NCI-H1048 (cell line): ENCODE measurements at places on chromosomes 6 and 20.
A peak's percentile ranks its signal among the peaks of the same experiment; 100 is the strongest.

GRCh38 chr6:12709116-12709515, 7.5 kb upstream of the PHACTR1 start:
- no peak for DNase-seq

- no peak for DNase-seq
These were observed 6.2 kb upstream of the GHRH start for GRCh38 chr20:37267667-37268313.

DNA sequence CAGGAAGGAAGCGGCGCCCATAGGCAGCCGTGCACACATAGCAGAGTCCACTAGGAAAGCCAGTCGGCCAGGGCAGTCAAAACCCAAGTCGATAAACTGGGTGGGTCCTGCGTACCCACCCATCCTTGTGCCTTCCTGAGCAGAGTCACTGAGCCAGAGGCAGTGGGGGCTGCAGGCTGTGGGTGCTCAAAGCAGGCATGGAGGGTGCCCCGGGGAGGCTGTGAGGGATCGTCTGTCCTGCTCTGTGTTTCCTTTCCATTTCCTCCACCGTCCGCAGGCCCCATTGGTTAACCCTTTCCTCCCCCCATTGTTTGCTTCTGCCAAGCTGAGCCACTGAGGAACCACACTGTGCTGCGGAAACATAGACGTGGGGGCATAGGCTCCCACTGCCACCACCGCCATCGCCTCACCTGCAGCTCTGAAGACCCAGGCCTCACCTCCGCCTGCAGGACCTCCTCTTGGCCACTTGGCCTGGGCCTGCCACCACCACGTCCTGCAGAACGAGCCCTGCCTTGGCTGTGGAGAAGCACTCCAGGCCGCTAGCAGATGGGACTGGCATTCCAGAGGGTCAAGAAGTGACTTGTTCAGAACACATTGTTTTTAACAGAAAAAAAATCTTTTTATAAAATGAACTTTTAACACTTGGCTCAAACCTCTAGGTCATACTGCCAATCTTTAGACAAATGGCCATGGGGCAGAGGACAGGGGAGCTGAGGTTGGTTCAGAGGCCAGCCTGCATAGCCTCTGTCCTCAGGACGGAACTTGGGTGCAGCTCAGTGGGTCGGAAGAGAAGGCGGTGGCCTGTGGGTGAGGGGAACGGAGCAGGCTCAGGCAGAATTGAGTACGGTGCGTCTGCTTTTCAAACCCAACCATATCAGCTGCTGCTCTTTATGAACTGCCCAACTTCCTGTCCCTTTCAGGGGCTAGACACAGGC, 52.6 kb downstream of the TCP11 start:
- DNase-seq = no peak

DNA sequence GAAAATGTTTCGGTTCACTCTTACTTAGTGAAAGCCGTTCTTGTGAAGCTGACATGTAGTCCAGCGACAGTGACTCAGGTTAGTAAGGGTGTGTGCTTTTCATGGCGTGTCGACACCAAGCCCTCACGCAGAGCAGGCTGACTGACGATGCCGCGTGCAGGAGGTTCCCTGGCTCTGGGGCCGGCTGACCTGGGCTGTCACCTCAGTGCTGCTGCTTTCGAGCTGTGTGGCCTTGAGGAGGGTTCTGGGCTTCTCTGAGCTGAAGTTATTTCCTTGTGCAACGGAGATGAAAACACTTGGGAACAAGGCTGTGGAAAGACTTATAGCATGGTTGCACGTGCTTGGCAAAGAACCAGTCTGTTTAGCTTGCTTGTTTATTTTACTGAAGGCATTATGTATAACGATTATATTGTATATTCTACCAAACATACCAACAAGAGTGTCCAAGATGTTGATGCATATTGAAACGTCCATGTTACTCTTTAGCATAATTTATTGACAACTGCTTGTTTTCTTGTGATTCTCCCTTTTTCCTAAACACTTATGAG, 59.2 kb downstream of the PHACTR3 start:
- no peak for DNase-seq

GRCh38 chr6:38193481-38194281, 374.2 kb downstream of the ZFAND3 start:
- DNase-seq = no peak

DNA sequence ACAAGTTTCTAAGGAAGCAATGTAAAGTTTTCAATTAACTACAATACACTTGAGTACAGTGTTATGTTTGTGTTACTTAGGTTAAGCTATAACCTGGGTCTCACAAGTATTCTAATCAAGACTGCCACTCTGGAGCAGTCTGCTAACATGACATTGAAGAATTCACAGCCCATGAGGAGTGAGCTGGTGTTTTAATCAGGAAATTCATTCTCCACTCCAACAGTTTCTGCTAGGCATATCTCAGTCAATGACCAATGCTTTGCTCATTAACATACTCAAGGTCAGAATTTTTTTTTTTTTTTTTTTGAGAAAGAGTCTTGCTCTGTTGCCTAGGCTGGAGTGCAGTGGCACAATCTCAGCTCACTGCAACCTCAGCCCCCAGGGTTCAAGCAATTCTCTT, 59.6 kb upstream of the SAMHD1 start:
- DNase-seq = no peak

DNA sequence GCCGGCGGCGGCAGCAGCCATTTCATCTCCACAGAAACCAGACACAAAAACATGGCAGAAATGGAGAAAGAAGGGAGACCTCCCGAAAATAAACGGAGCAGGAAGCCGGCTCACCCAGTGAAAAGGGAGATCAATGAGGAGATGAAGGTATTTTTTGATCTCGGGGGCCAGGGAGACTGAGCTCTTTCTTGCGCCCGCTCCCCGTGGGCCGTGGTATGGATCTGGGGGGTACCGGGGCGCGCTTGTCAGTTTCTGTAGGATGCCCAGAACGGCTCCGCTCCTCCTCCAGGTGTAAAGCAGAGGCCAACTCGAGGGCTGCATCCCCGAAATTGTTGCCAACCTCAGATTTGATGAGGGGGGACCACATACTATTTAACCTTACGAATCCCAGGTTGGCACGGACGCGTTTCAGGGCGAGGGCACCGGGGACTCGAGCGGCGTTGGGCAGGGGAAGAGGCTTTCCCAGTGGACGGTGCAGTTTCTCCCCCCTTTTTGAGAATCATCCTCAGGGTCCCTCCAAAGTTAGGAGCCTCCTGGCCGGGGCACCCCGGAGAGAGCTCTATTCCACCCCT, 735 bp downstream of the SOBP start:
- DNase-seq = no peak

DNA sequence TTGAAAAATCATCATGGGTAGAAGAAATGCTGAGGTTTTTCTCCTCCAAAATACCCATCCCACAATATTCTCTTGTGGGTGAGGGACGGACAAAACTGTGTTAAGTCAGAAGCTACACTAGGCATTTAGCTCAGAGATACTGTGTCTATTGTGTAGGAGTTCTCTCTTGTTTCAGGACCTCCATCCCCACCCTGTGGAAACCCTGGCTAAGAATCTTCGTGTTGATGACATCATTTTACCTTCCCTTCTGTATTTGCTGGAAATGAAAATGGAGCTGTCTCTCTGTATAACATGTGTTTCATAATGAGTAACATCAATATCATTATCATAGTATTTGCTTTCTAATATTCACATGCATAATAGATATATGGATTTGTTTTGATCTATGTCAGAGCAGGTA, 1193.0 kb upstream of the CITED2 start:
- no peak for DNase-seq

DNA sequence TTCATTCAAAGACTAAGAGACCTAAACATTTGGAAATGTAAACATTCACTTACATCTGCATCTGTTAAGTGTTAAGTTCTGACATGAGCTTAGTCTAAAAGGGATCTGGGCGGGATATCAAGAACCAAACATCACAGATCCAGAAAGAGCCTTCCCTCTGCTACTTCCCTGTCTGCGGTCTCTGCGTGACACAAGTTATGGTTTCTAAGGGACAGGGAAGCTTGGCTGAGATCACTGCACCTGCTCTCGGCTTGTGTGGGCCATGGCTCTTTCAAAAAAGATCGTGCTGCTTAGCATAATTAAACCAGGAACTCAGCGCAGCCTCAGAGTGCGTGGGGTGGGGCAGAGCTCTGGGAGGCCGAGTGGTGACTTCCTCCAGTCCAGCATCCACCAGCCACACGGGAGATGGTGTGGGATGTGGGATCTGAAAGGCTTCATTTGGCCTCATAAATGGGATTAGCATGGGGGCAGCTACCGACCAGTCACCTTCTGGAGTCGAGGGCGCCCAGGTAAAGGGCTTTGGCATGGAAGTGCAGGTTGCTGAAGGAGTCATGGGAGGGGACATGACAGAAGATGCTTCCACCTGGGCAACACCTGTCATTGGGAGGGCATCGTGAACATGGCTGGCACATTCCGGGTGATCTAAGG, 16.7 kb upstream of the RAMACL start:
- DNase-seq = no peak

DNA sequence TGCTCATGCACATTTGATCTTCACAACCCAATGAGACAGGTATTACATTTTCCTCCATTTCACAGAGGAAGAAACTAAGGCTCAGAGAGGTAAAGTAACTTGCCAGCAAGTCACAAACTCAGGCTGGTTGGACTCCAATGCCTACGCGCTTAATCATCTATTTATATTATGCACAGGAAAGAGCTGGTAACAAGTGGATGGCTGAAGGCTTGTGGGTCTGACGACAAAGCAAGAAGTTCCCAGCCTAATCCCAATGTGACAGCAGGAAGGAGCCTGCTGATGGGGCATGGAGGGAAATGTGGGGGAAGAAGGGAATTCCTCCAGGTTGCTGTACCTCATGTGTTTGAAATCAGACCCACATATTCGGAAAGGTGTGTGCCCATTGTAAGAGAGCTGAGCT, 3.9 kb downstream of the CDH22 start:
- DNase-seq = no peak

DNA sequence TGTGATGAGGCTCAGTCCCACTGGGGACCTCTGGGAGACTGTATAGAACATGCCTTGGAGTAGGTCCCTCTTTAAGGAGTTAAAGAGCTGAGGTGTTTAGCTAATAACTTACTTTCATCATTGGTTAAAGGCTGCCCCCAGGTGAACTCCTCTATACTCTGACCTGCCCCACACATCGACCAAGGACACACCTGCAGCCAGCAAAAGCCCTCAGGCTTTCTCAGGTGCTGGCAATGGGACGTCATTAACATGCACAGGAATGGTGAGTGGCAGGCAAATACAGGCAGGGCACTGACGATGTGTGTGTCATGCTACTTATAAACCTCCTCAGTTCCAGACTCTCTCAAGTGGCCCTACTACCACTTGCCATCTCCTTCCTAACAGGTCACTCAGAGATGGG, 366.4 kb downstream of the KIF16B start:
- DNase-seq = no peak

GRCh38 chr6:56539527-56540105, 103.1 kb downstream of the DST start:
- no peak for DNase-seq

GRCh38 chr20:55159230-55159629, 683.8 kb downstream of the DOK5 start:
- no peak for DNase-seq

GRCh38 chr20:45373353-45374100, 4.6 kb downstream of the TP53TG5 start:
- DNase-seq = peak; percentile 54

GRCh38 chr6:154638369-154638768, 94.8 kb upstream of the SCAF8 start:
- no peak for DNase-seq

GRCh38 chr6:23371132-23371915, 754.7 kb upstream of the NRSN1 start:
- no peak for DNase-seq

DNA sequence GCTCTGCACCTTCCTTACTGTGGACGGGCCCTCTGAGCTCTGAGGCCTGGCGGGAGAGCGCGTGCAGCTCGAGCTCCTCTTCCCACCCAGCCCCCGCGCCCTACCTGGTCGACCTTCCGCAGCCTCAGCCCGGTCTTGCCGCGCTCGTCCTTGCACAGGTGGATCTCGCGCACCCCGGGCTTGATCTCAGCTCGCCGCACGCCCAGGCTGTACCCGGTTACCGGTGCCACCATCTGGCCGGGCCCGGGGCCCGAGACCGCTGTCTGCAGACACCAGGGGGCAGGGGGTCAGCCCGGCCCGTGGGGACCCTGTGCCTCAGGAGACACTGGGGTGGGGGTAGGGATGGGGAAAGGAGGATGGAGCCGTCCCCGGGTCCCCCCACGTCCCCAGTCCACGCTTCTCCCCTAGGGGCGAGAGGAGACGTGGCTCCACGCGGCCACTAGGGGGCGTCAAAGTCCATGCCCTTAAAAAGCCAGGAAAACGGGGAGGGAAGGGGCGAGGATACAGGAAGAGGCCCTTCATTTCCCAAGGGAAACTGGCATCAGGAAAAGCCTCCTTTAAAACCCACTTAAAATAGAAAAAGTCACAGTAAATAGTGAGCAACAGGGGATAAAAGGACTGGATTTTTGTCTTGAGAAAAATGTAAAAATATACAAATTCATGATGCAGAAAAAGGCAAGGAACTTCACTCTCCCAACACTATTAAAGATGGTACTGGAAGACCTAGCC, 15.5 kb downstream of the SDCBP2 start:
- DNase-seq = no peak

GRCh38 chr6:46947497-46947896, 25.8 kb upstream of the ADGRF5 start:
- DNase-seq = no peak

GRCh38 chr6:16305788-16306187, 67.4 kb downstream of the GMPR start:
- DNase-seq = no peak

DNA sequence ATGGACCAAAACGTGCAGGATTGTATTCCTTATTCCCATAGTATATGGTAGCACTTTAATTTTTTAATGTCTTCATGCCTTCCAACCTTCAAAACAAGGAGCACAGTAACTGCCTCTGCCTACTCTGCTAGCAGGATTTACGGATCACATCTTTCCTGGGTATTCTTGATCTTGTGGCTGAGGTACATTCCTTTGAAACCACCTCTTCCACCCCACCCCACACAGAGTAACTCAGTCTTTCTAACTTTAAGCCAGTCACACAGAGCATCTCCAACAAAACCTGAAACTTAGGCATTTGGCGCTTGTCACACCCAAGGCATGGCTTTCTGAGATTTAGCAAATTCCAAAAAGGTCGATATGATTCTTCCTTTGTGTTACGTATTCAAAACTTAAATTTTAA, 2.3 kb upstream of the ID4 start:
- no peak for DNase-seq

DNA sequence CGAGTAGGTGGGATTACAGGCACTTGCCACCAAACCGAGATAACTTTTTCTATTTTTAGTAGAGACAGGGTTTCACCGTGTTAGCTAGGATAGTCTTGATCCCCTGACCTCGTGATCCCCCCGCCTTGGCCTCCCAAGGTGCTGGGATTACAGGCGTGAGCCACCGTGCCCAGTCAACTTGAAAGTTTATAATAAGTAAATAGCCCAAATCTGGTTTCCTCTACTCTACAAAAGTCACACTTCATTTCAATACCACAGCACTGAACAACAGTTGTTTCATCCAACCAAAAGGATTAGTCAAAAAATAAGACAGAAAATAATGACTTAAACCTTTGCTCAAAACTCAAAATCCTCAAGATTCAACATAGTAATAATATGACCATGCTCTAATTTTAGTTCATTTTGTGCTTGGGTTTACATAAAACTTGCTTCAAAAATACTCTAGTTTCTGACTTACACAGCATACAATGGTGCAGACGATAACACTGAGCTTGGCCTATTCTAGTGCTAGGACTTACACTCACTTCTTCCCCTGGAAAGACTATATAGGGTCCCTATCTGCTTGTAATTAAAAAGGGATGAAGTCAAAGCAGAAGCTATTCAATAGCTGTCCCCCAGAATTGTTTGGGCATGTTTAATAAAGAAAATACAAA, 56.7 kb downstream of the NT5E start:
- no peak for DNase-seq

GRCh38 chr6:113560908-113561307, 296.2 kb upstream of the MARCKS start:
- no peak for DNase-seq

- no peak for DNase-seq
These were observed 6.6 kb upstream of the ECHDC1 start for GRCh38 chr6:127349980-127350379.
